ENCODE measurements at places on chromosomes 3 and 15.

DNA sequence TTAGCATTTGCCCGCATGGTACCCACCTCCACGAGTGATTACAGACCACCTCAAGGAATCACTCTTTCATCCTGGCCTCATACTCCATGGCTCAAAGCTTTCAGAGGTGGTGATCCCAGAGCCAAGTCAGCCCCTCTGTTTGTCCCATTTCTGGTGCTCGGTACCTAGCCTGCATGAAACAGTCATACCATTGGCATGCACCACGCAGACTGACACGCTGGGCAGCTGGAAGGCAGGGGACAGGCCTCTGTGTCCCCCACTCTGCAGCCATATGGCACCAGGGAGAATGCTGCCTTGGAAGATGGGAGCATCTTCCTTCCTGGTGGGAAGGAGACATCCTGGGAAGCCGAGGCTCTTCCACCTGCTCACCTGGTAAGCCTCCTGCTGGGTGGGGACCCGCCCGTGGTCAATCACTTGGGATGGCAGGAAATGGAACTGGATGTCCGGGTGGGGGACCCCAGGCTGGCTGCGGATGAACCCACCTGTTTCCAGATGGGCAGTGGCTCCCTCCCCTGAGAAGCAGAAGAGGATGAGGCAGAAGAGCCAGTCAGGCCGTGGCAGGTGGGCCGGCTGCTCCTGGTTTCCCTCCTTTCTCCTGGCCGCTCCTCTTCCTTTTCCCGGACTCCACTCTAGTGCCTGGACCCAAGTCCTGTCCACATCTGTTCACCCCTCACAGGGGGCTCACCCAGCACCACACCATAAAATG lies 26.9 kb downstream of the CHDH start:
- no peak for DNase-seq

DNA sequence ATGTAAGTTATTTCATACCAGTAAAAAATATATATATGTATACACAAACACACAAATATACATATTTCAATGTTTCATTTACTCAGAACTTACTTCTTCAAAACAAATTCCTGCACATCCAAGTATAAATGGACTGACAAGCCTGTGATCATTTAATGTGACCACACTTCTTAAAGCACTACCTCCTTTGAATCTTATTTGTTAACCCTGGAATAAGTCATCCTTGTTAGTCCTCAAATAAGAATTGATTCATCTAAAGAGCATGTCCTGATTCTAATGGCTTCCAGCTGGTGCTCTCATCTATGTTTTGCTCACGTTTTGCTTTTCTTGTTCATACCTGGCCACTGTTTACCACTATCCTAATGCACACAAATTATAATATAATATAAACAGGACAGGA lies 103.9 kb upstream of the UBP1 start:
- DNase-seq: no peak

GRCh38 chr3:7203969-7204847 lies 343.3 kb downstream of the GRM7 start:
- DNase-seq: no peak

DNA sequence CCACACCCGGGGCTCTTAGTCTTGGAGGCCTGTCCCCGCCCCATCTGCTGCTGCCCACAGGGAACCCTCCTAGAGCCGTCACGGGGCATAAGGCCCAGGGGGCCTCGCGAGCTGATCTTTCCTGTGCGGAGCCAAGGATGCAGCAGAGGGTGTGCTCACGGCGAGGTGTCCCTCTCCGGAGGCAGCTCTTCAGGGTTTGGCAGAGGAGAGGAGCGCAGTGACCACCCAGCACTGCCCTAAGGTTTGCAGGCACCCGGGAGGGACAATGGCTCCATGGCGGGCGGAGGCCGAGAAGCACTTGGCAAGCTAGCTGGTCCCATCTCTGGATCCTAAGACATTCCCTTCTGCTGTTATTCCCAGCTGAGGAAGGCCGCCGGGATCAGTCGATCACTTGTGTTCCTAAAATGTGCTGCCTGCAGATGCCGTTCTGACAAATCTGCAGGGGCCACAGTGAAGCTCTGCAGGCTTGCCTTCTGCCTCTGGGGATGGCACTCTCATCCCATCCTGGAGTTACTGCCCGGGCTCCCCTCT lies 47.4 kb upstream of the PCSK6 start:
- DNase-seq: no peak

DNA sequence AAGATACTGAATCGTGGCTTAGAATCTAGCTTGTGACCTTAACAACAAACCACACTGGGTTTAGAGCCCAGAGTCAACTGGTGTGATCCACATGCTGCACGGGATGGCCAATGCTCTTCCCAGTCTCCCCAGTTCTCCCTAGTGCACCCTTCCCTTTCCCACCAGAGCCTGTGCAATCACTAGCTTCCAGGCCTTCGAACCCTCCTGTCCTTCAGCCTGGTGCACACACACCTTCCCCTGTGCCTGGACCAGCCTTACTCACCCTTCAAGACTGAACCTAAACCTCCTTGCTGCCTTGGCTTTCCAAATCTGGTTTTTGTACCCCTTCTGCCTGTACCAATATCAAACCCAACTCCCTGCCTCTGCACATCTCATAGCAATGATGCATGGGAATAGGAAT lies 43.8 kb downstream of the WNT5A start:
- DNase-seq: no peak

DNA sequence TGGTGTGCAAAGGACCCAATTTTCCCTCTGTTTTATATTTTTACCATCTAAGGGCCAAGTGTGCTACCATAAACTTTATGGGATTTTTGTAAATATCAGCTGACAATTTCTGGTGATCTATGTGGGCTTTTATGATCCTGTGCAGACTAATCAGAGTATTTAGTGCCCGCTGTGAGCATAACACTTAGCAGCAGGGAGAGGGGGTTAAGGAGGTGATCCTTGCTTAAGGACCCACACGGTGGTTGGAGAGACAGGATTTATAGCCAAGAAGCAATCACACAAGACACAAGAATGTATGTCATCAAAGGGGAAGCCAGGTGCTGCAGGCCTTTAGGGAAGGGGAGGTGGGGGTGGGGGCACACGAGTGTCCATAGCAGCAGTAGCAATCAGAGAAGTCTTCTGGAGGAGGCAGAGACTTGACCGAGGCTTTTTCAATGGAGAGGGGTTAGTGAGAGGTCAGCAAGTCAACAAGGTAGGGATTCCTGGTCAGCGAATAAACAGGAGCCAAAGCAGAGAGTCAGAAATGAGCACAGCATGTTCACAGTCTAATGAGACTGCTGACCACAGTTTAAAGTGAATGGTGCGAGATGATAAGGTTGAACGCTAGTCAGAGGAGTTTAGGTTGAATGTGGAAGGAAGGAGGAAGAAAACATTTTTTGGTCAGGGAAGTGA lies 4.5 kb upstream of the CACNA1D start:
- no peak for DNase-seq

- no peak for DNase-seq
Observed at GRCh38 chr3:188339410-188340295, 185.7 kb downstream of the LPP start.

DNA sequence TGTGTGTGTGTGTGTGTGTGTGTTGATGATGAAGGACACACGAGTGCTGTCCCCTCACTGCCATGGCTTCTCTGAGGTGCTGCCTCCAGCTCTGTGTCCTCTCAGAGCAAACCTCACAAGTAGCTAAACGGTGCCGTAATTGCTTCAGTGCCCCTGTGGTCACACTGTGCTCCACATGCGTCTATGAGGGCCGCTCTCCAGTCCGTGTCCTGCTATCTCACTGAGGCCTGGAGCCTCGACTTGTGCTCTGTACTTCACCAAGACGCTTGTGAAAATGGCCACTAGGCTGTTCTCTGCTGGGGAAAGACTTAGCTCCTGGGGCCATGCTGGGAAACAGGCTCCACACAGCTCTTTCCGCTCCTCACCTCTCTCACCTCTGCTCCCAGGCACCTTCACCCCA lies 65.4 kb upstream of the CGNL1 start:
- DNase-seq: no peak

- no peak for DNase-seq
Observed at GRCh38 chr3:14524311-14524711, 15.8 kb downstream of the GRIP2 start.

- DNase-seq: peak; percentile 72
Observed at GRCh38 chr3:73490453-73491286, 134.1 kb downstream of the PDZRN3 start.

- no peak for DNase-seq
Observed at GRCh38 chr3:189685291-189685690, 54.1 kb downstream of the TP63 start.

- DNase-seq: no peak
Observed at GRCh38 chr3:115913069-115913686, 289.9 kb downstream of the GAP43 start.

DNA sequence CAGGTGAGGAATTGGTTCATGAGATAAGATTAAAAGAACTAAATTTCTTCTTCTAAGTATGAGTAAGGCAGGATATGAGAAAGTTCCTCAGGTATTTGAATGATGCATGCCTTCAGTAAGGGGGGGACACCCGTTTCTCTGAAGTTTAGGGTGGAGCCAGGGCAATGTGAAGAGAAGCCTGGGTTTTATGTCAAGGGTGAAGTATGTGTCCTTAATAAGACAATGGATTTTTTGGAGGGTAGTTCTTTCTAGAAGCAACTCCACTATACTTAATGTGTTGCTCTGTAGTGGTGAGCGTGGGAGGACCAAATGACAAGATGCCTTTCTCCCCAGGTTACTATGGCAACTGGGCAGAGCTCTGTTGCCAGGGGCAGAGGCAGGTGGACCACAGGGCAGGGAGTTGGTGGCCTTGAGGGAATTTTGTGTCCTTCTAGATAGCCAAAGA lies 44.0 kb downstream of the PHLDB2 start:
- DNase-seq: peak; percentile 7

- DNase-seq: no peak
Observed at GRCh38 chr15:25427861-25428260, 11.0 kb downstream of the UBE3A start.

DNA sequence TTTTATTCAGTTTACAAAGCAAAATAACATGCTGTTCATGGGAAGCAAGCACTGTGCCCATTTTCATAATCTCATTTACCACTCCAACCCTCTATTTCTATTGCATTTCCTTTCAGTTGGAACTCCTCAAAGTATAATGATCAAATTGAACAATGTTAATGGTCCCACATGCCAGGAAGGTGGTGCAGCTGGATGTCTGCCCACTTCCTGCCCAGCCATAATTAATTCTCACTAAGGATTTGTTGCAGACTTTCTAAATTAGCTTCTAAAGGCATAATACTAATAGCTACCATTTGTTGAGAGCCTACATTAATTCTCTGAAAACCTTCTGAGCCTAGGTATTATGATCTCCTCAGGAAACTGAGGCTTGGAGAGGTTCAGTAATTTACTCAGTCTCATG lies 316.1 kb upstream of the TPM1 start:
- DNase-seq: no peak

- DNase-seq: peak; percentile 76
Observed at GRCh38 chr3:9916734-9917680, at the start of gene IL17RC. TSS of gene IL17RC (plus strand) at chr3:9917098. CDS start at chr3:9917316, 218 bp downstream.

GRCh38 chr3:184145111-184145524 lies 10.0 kb downstream of the EIF2B5 start:
- peak; percentile 18 for DNase-seq

DNA sequence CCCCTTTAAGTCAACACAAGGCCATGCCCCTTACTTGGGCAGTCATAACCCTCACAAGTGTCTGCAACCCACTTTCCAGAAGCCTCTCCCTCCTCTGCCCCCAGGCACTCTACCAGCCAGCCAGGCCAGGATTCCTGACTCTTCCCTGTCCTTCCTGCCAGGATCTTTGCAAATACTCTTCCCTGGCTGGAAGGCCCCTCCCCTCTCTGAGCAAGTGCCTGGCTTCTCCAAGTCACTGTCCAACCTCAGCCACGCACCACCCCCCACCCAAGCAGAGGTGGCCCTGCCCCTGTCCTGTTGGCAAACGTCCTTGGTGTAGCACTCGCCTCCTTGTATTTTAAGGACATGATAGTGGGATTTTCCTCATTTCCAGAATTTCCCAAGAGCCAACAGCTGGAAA lies 54.7 kb upstream of the USP3 start:
- no peak for DNase-seq

GRCh38 chr3:99666201-99666600 lies 27.8 kb downstream of the COL8A1 start:
- no peak for DNase-seq

GRCh38 chr3:42780892-42781700 lies 8.0 kb upstream of the CCDC13 start:
- peak; percentile 25 for DNase-seq

DNA sequence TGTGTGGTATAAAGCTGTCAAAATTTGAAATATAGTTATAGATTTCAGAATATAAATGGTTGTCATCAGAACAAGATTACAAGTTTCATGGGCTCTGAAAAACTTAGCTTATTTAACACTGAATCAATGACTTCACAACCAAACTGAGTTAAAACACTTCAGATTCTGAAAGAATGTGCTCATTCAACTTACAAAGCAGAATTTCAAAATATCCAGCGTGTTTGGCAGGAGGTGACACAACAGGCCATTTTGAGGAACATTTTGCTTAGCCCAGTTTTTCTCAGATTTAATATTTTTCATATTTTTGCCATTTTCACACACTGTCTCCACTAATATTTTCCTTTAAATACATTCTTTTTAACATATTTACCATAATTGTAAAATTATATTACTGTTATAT lies 781.1 kb downstream of the TUSC7 start:
- DNase-seq: no peak

DNA sequence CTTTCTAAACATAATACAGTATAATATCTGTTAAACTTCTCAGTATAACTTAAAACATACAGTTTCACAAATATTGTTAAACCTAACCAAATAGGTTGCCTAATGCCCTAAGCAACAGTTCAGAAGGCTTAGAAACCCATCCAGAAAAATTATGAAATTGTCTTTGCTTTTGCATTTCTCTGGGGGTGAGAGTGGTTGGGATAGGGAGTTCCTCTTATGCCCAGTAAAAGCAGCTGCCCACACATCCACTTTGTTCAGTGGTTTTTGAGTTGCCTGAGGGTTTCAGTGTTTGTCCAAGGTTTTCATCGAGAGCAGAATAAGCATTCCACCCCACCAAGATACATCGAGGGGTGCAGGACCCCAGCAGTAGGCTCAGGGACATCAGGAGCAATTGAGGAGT lies 179.4 kb downstream of the CDIN1 start:
- no peak for DNase-seq

- no peak for DNase-seq
Observed at GRCh38 chr3:195762611-195763010, 41.8 kb downstream of the MUC20 start.

- no peak for DNase-seq
Observed at GRCh38 chr3:12922306-12922705, 80.9 kb upstream of the RPL32 start.

GRCh38 chr3:98887684-98888083 lies 13.8 kb downstream of the DCBLD2 start:
- DNase-seq: no peak

GRCh38 chr3:70531063-70531657 lies 218.7 kb upstream of the MDFIC2 start:
- no peak for DNase-seq
